ENCODE measurements at places on chromosomes 1 and 21.

DNA sequence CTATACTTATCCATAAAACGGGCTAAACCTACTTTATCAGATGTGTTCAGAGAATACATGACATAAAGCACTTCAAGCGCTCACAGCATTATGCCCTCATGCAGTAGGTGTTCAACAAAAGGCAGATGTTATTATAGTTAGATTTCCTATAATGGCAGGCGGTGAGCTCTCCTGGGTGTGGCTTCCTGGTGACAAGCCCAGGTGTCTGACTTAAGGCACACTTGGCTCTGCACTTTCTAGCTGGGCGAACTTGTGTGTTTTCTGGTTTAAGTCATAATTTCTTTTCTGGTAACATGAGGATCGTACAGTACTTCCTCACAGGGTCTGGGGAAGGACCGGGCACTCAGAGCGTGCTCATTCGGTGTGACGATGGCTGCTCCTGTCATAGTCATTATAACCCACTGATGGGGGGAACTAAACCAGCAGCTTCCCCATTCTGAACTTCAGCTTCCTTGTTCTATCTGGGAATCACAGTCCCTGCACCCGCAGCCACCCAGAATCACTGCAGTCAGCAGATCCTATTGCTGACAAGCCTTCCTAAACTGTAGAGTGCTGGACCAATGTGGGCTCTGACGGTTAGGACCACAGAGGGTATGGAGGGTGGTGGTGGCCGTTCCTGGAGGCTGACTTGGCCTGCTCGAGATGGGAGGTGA lies 52.8 kb downstream of the IGSF21 start:
- no peak for DNase-seq

DNA sequence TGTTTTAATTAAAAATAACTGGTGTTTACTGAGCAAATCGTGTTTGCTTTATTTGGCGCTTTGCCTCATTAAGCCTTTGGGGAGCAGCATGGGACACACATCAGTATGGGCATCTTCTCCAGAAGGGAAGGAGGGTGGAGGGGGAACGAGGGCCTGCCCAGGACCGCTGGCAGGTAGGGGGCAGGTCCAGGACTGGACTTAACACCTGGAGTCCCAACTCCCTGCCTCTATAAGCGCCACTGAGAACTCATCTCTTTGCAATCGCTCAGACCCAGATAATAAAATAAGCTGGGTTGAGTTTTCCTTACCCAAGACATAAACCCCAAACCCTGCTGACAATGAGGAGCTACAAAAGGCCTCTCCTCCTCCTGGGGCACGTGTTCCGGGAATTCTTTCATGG lies 15.1 kb downstream of the ABCG1 start:
- DNase-seq = no peak

- DNase-seq = no peak
Observed at GRCh38 chr21:41666641-41667081, 100.2 kb downstream of the RIPK4 start.

- DNase-seq = no peak
Observed at GRCh38 chr1:231108516-231109302, 53.1 kb upstream of the TRIM67 start.

GRCh38 chr1:158324395-158324794 lies 6.9 kb downstream of the CD1B start:
- no peak for DNase-seq

DNA sequence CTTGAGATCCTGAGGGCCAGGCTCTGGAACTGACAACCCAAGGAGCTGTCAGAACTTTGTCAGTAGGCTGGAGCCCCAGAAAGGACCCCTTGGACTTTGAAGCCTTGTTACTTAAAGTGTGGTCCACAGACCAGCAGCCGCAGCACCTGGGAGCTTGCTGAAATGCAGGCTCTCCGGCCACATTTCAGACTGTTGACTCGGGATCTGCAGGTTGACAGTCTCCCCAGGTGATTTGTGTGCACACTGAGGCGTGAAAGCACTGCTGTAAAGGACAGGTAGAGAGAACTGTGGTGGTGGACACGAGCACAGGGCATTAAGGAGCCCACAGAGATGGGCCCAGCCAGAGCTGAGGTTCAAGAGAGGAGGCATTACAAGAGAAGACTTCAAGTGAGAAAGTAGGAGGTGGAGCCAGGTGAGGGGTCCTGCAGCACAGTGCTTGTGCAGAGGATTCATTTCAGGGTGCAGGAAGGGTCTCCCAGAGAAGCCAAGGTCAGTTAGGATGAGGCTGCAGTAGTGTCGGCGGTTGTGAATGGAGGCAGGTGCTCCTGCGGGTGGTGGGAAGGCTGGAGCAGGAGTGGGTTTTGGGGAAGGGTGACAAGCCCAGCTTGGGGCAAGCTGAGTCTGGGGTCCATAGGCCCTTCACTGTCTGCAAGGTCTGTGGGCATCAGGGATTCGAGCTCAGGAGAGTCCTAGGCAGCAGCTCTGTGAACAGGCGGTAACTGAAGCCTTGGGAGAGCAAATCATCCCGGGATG lies 4.6 kb downstream of the HYI start:
- DNase-seq = no peak

DNA sequence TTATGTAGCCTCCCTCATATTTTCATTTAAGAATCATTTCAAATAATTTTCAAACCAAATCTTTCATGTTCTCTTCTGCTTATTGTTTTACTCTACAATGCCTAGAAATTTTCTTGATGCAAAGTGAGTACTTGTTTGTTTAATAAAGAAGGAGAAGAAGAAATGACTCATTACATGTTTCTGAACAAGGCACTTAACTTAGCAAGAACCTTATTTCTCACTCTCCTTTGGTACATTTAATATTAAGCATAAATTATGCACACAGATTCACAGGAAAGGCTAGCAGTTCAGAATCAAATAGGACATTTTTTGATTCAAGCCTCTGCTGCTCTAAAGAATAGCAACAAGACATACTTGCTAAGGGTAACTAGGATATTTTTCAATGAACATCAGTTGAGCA lies 9.1 kb downstream of the SCYL3 start:
- DNase-seq = no peak

GRCh38 chr1:210394281-210394821 lies 65.6 kb downstream of the HHAT start:
- no peak for DNase-seq

DNA sequence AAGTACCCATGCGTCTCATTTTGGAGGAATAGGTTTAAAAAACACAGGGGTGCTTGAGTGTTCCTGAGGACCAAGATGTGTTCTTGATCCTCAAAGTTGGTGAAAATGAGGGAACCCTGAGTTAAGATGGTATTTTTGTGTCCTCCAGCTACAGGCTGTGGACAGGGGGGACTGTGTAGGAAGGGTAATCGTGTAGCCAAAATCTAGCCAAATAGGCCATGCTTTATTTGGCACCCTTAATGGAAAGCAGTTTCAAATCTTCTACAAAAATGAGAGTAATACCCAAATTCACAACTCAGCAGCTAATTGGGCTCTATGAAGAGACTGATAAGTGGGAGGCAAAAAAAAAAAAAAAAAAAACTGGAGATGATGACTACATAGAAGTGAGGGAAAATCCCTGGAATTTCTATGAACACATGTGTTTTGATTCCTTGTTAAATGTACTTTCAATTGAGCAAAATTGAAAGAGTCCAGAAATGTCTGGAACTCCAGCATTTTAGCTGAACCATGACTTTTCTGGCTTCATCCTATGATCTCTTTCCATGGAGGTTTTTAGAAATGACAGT lies 470 bp downstream of the HSD11B1 start:
- DNase-seq = no peak

- DNase-seq = no peak
Observed at GRCh38 chr1:2383576-2383975, 7.8 kb downstream of the MORN1 start.

DNA sequence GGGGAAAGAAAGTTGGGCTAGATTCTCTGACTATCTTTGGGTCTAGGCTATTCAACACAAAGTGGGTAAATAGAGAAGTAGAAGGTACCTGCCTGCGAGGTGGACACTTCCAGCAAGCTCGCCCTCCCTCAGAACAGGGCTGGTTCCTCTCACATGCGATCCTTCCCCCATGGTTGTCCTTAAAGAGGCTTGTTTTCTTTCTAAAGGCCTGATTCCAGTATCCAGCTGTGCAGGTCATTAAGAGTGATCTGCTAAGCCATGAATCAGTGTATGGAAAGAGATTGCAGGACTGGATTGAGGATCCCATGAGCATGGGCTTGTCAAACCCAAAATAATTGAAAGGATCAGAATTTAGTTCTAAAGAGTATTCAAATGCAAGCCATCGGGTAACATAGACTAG lies 189.0 kb downstream of the URB2 start:
- no peak for DNase-seq

GRCh38 chr1:53592521-53592982 lies 133.4 kb downstream of the DMRTB1 start:
- DNase-seq = no peak

- DNase-seq = no peak
Observed at GRCh38 chr1:234616644-234617043, 6.7 kb upstream of the IRF2BP2 start.

DNA sequence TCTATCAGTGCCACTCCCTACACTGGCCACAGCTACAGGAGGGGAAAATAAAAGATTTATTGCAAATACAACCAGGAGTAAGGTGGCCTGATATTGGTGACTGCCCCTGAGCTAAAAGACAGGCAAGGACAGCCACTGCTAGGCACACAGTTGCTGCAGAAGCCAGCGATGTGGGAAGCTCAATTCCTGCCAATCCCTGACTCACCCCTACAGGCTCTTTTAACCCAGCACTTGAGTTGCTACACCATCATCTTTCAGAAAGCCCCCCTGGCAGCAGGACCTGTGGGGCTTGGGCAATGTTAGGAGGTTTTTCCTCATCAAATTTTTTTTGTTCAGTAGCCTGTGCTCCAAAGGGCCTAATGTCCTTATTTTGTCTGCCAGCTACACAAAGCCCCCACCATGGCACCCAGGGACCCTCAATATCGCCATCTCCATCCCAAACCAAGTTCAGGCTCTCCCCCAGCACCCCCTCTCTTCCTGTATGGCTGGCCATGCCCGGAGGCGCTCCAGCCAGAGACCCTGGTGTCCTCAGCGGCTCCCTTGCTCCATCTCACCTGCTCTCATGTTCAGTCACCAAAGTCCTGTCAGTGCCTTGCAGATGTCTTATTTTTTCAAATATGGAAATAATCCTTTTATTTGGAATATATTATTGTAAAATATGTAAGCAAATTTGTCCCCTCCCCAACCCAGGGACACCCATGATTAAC lies 13.4 kb downstream of the CLEC20A start:
- no peak for DNase-seq

DNA sequence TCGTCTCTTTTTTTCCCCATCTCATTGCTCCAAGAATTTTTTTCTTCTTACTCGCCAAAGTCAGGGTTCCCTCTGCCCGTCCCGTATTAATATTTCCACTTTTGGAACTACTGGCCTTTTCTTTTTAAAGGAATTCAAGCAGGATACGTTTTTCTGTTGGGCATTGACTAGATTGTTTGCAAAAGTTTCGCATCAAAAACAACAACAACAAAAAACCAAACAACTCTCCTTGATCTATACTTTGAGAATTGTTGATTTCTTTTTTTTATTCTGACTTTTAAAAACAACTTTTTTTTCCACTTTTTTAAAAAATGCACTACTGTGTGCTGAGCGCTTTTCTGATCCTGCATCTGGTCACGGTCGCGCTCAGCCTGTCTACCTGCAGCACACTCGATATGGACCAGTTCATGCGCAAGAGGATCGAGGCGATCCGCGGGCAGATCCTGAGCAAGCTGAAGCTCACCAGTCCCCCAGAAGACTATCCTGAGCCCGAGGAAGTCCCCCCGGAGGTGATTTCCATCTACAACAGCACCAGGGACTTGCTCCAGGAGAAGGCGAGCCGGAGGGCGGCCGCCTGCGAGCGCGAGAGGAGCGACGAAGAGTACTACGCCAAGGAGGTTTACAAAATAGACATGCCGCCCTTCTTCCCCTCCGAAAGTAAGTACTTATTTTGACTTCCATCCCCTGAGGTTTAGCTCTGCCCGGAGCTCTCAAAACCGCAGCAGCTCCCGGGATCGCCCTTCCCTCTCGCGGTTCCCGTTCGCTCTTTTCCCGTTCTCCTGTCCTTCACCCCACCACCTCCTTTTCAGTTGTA lies 1.5 kb downstream of the TGFB2 start:
- no peak for DNase-seq

GRCh38 chr1:69551476-69552324 lies 16.0 kb upstream of the LRRC7 start:
- DNase-seq = no peak

- DNase-seq = no peak
Observed at GRCh38 chr1:166272851-166273250, 106.0 kb upstream of the FAM78B start.

DNA sequence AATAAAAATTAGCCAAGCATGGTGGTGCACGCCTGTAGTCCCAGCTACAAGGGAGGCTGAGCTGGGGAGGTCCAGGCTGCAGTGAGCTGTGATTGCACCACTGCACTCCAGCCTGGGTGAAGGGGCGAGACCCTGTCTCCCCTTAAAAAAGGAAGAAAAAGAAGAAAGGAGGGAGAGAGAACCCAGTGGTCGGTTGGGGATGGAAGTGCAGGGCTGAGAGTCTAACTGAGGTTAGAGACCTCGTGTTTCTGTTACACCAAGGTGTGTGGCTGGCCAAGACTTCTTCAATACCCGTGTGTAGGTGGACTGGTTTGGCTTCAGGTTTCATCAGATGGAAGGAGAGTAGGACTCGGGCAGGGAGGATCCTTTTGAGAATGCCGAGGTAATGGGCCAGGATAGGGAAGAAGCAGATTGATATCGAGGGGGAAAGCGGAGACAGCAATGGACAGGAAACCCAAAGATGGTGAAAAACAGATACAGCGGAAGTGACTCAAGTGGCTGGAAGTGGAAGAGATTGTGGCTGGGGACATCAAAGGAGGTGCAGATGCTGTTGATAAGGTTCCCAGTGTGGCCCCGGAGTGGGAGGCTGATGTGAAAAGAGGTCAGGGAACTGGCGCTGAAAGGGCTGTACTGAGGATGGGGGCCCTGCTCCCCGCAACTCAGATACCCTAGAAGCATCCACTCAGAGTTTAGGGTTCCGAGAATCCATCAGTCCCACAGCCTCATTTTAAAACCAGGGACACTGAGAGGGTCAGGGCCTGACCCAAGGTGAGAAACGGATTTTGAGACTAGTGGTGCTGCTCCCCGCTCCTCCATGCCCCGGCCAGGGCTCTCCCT lies 681 bp upstream of the UBXN10 start:
- peak; percentile 30 for DNase-seq

DNA sequence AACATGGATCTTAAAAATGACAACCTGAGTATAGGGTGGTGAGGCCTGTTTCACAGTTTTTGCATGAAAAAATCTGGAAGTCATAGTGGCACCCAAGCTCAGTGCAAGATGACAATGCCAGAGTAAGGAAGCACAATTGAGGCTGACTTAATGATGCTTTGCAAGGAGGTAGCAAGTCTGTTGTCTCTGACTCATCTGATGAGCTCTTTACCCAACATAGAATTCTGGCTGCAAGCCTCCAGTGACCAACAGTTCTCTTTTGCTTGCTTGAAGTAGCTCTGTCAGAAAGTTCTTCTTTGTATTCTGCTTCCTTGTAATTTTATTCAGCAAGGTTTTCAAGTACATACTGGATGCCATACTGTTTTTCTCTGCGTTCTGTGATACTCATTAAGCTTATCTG lies 117.1 kb downstream of the FOXD2 start:
- DNase-seq = no peak

GRCh38 chr1:161725908-161726472 lies 4.6 kb downstream of the FCRLB start:
- no peak for DNase-seq

GRCh38 chr1:1558591-1558990 lies 16.1 kb downstream of the SSU72 start:
- DNase-seq = no peak
